ENCODE measurements at places on chromosomes 12 and 14.
A peak's percentile ranks its signal among the peaks of the same experiment; 100 is the strongest.

DNA sequence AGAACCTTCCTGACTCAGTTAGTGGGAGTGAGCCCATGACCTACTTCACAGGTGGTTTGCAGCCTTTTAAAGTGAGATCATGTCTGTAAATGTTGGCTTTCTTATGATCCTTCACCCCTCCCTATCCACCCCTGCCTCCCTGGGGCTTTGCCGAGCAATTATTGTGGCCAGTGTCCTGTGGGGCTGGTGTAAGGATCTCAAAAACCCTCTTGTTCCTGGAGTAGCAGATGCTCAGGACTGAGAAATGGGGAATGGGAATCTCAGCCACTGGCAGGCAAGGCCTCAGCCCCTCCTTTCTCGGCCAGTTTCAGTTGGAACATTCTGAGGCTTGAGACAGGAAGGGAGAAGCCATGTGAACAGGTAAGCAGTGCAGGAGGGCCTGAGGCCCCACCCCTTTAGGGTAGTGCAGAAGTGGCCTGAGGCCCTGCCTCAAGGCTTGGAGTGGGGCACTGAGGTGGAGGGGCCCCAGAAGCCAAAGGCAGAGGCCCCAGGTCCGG is 53.8 kb downstream of the PLEKHG3 start:
- DNase-seq, result no peak

DNA sequence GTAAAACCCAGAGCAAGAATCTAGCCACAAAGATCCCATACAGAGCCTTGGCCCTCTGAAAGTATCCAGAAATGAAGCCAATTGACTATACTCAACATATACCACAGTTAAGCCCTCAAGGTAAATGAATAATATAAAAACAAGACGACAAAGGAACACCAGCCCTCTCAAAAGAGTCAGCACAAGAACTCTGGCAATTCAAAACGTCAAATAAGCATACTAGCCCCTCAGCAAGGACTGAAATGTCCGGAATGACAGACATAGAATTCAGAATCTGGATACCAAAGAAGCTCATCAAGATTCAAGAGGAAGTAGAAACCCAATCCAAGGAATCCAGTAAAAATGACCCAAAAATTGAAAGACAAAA is 49.9 kb downstream of the GTF2A1 start:
- DNase-seq, result no peak

GRCh38 chr12:122081697-122082221 is 3.2 kb downstream of the MLXIP start:
- peak; percentile 49 for DNase-seq

- no peak for DNase-seq
Measured at GRCh38 chr14:63964113-63964512, 111.3 kb downstream of the SYNE2 start.

DNA sequence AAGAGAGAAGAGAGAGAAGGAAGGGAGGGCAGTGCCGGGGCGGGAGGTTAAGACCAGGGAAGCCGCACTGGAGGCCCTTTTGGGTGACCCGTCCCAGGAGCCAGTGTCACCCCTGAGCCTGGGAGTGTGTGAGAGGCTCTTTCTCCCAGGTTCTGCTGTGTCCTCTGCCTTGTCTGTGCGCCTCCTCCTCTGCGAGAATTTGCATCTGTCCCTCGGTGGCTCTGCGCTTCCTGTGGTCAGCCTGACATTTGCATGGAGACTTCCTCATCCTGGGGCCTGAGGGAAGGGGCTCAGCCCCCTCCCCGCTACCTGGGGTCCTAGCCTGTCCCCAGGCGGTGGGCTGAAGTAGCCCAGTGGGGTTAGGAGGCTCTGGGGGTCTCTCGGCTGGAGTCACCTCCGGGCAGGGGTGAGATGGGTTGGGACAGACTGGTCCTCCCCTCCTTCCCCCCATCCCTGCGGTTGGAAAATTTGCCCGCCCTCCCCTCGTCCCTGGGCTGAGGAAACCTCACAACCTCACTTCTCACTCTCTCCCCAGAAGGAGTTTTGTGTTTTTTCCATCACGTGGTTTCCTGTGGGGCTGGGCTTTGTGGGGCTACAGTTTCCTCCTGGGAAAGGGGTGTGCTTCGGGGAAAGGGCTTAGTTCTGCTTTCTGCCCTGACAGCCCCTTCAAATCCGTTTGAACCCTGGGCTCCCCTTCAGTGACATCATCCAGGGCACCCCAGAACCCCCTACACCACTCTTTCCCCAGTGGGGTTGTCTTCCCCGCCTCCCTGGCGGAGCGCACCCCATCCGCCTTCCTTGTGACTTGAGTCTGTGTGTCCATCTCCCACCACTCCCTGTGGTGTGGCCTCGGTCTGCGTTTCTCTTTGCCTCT is 2.5 kb downstream of the PTPN6 start:
- peak; percentile 79 for DNase-seq

DNA sequence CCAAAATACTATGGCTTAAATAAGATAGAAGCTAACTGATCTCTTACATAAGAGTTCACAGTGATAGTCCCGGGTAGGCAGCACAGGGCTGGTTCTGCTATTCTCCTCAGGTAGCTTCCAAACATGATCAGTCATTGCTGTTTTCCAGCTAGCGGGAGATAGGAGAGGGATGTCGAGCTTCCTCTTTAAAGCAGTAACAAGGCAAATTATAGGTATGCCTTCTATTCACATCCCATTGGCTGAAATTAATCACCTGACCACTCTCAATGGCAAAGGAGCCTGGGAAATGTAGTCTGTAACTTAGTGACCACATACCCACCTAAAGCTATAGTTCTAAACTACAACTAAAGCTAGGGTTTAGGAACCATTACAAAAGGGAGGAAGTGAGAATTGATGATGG is 34.5 kb upstream of the VRK1 start:
- peak; percentile 4 for DNase-seq

DNA sequence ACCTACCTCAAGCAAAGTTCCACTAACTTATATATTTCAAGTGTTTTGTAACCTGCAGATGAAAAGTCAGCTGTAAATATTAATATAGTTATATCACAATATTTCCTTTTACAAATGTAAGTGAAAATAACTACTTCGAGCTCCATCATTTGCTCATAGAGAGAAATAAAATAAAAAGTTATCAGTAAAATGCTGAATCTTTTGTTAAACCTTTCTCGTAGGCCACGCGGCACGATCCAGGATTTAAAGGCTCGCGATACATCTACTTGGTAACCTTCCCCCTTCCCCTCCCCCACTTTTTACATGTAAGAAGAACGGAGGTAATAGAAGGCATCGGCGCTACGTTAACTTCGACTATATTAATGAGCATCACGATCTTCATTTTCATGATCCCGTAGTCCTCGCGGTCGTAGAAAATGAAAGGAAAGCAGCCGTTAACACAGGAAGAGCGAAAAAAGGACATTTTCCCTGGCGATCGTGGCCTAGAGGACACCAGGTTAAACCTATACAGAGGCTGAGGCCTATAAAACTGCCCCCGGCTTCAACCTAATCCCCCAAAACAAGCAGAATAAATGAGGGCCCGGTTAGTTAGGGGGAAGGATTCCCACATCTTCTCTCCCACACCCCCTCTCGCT is 508 bp downstream of the HNRNPC start:
- DNase-seq, result peak; percentile 12

- no peak for DNase-seq
Measured at GRCh38 chr12:65605019-65605418, 219.3 kb upstream of the HMGA2 start.

- no peak for DNase-seq
Measured at GRCh38 chr12:54502485-54502884, 4.9 kb downstream of the NCKAP1L start.

- DNase-seq, result peak; percentile 86
Measured at GRCh38 chr12:107317751-107318555, 224.6 kb upstream of the CRY1 start.

DNA sequence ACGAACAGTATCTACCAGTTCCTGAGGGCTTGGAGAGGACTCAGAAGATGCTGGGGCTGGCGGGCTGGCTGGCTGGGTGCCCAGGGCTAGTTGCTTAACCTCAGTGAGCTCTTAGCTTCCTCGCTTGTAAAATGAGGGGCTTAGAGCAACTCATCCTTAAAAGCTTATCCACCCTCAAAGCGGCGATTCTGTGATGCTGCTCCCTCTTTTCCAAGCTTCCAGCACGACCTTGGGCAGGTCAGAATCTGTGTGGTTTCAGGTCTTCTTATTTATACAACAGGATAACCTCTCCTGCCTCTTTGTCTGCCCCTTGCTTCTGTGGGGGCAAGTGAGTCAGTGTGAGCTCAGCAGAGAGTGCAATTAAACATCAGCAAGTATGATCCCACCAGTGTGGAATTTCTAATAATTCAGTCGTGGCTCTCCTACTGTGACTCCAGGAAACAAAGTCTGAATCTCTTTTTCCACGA is 281.8 kb downstream of the KSR2 start:
- no peak for DNase-seq

DNA sequence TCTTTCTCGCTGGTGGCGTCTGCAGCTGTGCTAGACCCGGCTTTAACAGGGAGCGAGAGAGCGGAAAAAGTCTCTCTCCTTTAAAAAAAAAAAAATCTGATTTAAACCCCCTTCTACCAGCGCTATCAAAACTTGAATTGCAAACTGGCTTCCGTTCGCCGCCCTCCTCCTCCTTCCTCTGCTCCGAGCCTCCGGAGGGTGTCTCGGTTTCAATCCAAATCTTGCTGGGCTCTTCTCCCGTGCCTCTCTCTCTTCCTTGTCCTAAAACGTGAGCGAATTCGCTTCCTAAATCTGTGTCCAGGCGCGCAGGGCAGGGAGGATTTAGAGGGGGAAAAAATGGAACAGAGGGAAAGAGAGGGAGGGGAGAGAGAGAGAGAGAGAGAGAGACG is 272 bp downstream of the TBX3 start:
- no peak for DNase-seq

DNA sequence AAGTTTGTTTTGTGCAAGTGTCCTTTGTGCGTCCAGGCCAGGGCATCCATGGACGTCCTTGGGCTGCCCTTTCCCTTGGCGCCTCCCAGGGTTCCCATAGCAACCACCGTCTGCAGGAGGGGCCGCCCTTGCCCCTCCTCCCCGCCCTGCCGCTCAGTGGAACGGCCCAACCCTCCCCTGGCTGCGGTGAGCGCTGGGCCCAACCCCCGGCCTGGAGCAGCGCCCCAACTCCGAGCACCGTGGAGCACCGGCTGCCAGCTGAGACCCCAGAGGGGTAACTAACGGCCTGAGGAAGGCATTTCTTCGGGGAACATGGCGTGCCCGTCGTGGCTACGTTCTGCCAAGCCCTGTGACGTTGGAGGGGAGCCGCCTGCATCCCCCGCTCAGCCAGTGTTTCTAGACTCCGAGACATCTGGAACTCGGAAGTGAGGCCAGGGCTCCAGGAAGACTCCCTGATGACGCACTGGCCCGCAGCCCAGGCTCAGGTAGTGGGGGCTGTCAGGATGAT is 5.3 kb upstream of the ACACB start:
- peak; percentile 34 for DNase-seq

GRCh38 chr14:91891721-91892220 is 24.4 kb upstream of the TC2N start:
- DNase-seq, result no peak

- no peak for DNase-seq
Measured at GRCh38 chr14:38405851-38406635, 150.2 kb upstream of the CLEC14A start.

DNA sequence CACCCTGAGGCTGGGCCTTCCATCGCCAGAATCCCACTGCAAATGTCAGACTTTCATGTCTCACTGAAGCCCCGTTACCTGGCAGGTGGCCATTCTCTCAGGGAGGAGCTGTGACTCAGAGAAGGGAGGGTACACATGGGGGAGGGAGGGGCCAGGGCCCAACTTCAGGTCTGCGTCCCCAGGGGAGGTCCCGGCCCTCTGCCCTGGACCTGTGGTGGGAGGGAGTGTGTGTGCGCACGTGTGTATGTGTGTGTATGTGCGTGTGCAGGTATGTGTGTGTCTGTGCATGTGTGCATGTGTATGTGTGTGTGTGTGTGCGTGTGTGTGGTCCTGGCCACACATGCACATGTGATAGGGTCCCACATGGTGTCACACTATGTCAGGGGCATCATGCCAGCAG is 50.9 kb downstream of the MVK start:
- DNase-seq, result no peak

DNA sequence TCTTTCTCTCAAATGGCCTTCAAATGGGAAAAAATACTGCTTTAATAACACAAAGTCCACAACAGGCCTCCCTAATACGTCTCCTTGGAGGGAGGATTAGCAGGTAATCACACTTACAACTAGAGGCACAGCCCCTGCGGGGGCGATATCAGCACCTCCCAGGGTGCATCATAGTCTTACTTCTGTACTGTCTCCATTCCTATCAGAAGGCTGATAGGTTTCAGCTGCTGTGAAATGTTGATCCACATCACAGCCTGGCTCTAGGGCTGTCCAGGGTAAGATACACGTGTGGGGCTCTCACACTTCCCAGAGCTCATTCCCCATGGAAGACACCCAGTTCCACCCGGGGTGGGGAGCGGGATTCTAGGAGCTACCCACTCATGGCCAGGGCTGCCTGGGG is 139.1 kb upstream of the SFSWAP start:
- DNase-seq, result no peak

DNA sequence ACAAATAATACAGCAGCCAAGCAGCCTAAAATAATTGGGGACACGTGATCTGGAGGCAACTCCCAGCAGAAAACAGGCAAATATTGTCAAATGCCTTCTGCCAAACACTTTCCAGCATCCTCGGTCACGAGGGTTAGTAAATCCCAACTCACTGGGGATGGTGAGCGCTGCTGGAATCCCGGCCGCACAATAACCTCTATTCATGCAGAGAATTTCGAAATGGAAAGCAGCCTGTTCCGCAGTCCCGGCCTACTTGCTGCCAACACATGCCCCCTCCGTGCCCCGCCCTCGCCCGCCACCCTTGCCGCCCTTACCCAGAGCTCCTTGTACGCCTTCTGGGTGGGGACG is 62.2 kb downstream of the RFX4 start:
- DNase-seq, result no peak

DNA sequence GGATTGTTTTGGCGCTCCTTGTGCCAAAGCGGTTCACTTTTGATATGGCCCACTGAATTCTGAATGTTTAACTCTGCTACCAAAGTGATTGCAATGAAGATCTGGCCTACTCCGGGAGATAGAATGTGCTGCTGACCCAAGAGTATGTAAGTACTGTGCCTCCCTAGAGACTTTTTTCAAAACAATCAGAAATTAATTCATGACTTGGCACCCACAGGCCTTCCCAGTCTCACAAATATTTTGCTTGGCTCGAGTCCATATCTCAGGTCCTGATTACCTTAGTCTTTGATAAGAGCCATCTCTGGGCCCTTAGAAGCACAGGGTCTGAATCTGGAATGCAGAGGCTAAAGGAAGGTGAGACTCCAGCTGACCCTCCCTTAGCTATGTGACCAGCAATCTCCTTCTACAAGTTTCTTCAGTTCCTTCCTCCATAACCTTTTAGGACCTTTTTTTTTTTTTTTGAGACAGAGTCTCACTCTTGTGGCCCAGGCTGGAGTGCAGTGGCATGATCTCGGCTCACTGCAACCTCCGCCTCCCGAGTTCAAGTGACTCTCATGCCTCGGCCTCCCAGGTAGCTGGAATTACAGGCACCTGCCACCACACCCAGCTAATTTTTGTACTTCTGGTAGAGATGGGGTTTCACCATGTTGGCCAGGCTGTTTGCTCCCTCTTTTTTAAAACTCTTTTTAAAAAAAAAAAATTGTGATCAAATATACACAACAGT is 49.5 kb upstream of the METAP2 start:
- no peak for DNase-seq

- DNase-seq, result no peak
Measured at GRCh38 chr14:20866963-20867362, 24.2 kb upstream of the RNASE3 start.
